NCI-H2171 treated with DMSO at 0.1 percent for 48 hours (cell line): ENCODE measurements at places on chromosomes 5 and 9.

DNA sequence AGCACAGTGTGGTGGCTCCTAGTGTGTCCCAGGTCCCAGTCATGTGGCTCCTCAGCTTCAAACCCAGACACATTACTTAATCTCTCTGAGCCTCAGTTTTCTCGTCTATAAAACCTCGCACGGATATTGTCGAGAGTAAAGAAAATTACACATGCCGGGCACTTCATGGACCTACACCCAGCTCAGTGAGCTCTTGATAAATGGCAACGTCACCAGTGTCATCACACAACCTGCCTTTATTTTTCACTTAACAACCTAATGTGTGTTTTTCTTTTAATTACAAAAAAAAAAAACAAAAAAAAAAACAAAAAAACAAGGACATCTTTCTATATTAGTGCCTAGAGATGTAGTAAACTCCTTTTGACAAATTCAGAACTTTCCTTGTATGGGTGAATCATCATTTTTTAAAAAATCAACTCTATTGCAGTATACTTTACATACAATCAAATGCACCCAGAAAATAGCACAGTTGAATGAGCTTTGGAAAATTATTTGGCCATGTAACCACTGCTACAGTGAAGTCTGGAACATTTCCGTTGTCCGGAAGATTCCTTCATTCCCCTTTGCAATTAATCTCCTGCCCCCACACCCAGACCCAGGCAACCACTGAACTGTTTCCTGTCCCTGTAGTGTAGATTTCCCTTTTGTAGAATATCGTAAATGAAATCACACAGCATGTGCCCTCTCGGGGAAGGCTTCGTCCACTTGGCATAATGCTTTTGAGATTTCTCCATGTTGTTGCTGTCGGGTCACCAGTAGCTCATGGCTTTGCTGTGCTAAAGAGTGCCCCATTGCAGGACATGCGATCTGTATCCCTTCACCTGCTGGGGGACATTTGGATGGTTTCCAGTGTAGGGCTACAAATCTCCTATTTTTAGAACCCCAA lies 100.4 kb upstream of the LARP1 start:
- no peak for DNase-seq

DNA sequence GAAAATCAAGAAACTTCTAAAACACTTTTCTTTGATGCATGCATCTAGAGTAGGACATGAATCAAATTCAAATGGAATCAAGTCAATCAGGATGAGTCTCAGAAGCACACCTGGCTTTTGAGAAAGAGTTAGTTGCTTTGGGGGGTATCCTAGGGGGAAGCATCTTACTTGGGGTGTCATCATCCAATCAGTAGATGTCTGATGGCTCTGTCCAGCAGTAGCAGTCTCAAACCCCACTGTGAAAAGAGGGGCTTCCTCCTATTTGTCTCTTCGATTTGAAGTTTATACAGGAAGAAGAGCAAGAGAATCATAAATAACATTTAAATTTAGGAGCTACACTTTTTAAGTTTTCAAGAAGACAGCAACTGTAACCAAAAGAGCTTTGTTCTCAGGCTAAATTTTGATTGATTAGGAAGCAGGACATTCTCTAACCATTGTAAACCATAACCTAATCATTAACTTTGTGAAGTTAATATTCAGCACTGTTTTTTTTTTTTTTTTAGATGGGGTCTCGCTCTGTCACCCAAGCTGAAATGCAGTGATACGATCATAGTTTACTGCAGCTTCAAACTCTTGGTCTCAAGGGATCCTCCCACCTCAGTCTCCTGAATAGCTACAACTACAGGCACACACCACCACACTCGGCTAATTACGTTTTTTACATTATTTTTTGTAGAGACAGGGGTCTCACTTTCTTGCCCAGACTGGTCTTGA lies 614.7 kb downstream of the CSNK1G3 start:
- DNase-seq: peak; percentile 45

- DNase-seq: peak; percentile 4
Observed at GRCh38 chr9:81848472-81848871, 79.8 kb upstream of the SPATA31D4 start.

- DNase-seq: no peak
Observed at GRCh38 chr9:123735376-123735775, 194.6 kb downstream of the DENND1A start.

DNA sequence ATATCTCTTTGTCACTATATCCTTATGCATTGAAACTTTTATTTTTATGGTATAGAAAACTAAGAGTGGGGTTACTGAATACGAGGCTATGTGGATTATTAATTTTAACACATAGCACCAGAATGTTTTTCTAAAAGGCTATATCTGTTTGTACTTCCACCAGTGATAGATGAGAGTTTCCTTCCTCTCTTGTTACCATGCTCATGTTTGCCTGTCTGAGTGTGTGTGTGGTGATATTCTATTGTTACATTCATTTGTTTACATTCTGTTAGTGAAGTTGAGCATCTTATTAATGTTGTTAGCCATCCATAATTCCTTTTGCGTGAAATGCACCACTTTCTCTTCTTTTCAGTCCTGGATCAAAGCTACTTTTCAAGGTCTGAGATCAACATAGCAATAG lies 54.1 kb upstream of the ALDH1A1 start:
- no peak for DNase-seq

DNA sequence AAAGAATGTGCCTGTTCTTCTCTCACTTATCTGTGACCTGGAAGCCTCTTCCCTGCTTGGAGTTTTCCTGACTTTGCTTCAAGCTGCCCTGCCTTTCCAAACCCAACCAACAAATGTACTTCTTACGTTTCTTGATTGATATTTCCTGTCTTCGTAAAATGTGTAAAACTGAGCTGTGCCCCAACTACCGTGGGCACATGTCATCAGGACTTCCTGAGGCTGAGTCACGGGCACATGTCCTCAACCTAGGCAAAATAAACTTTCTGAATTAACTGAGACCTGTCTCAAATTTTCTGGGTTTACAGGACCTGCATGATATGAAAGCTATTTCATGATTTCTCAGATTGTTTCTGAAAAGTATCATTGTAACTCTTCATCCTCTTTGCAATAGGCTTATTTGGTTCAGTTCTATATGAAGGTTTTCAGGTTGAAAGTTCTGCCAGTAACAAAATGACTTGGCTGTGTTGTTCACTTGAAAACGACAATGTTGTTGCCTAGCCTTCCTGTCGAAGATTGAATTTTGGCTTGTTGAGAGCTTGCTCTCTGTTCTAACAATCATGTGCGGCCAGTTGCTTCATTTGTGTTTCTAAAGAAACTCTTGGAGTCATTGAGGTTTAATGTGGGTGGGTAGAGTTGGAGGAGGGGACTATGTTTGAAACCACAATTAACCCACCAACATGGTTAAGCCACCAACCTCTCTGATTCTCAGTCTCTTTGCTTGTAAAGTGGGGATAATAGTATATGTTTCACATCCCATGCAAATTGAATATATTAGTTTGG lies 145.6 kb downstream of the FBXL7 start:
- DNase-seq: no peak

GRCh38 chr5:53922508-53923498 lies 362.4 kb downstream of the NDUFS4 start:
- DNase-seq: peak; percentile 92

DNA sequence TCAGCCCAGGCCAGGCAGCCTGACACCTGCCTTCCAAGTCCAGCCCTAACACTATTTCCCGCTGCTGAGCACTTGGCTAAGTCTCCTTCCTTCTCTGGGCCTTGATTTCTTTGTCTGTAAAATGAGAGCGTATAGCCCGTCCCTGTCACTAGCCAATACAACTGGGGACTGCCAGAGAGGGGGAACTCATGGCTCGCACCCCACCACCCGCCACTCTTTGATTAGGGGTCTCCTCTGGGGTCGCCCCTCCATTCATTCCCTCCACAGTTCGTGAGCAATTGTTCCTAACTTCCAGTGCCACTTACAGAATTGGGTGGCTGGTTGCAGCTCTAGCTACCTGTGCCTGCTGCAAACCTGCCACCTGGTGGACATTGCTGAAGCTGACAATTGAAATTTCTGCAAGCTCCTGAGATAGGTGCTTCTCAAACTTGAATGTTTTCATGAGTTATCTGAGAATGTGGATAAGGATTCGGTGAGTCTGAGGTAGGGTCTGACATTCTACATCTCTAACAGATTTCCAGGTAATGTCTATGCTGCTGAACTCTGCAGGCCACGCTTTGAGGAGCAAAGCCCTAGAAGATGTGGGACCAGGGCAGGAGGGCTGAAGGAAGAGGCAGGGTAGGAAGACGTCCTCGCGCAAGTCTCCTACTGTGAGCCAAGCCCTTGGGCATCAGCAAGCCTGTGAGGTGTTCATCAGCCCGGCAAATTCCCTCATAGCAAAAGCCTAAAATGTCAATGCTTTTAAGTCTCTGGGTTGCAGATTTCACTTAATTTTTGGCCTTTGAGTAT lies 13.3 kb upstream of the RECK start:
- DNase-seq: peak; percentile 42

DNA sequence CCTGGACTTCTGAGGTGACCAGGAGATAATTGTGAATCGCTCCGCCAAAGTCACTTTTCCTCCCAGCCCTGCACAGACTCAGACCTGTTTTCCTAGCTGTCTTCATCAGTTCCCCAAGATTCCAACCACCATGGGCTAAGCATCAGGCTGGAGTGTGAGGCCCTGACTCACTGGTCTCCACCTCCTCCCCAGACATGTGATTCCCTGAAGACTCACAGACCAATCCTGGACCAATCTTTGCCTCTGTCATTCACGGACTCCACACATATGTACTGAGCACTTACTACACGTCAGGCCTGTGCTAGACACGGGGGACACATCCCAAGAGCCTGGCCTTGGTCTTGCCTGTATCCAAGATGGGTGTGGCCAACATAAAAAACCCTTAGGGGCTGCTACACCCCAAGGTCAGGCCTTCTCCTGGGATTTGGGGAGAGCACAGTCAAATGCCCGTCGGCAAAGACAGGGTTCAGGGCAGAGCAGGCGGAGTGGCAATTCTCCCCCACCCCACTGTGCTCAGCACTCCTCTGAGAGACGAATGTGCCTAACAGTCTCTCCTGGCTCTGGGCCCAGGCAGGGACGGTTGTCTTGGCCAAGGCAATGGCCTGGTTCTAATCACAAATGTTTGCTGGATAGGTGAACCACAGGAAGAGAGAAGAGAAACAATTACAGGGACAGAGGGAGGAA lies 11.9 kb downstream of the EEIG1 start:
- DNase-seq: no peak

- no peak for DNase-seq
Observed at GRCh38 chr5:64615895-64616294, 74.4 kb upstream of the SHISAL2B start.

DNA sequence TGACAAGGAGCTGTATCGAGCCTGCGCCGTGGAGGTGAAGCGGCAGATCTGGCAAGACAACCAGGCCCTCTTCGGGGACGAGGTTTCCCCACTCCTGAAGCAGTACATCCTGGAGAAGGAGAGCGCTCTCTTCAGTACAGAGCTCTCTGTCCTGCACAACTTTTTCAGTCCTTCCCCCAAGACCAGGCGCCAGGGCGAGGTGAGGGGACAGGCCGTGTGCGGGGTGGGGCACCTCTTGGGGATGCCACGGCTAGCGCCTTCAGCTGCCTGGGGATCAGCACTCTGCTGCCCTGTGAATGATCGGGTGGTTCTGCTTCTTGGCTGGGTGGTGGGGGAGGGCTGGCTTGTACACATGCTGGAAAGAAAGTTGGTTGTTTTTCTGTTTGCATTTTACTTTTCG lies 1.7 kb downstream of the NELFB start:
- DNase-seq: no peak

DNA sequence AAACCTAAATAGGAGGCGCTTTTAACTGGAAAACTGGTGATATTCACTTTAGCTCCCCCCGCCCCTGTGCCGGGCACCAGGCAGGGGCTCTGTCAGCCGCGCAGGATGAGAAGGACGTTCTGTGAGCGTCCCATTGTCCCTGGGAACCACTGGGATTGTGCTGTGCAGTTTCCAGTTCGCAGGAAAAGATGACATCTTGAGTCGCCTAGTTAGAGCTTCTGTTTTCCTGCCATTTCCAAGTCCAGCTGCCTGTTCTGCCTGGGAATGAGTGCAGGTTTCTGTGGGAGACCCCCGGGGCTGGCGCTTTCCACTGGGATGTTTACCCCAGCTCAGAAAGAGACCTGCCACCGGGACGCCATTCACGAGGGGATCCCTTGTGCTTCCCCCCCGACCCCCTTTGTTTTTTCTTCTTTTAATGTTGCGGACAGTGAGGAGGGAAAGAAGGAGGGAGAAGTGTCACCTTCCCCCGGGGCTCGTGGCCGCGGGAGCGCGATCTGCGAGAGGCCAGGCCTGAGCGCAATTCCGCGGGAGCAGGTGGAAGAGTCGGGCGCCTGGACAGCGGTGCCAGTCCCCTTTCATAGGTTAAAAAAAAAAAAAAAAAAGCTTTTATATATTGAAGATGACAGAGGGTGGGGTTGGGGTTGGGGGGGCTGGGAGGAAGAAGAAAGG lies 121.5 kb downstream of the RMI1 start:
- no peak for DNase-seq

DNA sequence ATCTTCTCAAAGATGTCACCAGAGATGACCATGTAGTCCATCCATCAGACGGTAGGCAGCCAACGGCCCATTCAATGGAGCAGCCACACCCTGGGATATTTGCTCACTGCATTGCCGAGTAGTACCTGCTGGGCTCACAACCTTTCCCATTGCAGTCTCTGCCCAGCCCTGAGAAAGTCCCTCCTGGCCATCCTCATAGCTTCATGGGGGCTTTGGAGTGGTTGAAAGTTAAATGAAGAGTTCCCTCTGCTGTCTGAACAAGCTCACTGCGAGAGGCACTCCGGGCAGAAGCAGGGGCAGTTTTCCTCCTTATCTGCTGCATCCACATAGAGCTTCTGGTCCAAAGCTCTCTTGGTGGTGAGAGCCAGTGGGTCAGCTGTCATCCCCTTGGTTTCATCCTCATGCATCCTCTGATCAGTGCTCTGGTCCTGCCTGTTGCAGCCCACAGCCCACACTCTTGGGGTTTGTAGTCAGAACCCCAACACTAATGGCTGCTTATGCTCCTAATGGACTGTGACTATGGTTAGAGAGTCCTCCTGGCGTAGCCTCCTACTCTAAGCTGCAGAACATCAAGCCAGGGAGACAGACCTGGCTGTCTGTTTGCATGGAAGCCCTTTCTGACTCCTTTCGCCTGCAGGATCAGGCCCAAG lies 23.3 kb downstream of the TNFSF8 start:
- peak; percentile 58 for DNase-seq

DNA sequence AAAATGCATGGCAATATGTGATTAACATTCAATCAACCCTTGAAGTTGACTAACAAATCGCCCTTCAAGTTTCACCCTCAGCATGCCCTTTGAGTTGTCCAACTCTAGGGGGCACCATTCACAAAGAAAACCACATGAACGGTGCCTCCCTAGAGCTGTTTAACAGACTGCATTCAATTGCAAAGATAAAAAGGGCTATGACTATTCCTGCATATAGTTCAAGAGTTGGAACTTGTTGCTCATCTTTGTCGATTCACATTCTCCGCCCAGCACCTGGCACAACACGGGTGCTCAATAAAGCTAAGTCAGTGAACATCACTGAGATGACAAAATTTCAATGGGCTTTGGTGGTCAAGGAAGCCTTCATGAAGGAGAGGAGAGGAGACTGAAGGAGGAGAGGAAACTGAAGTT lies 69.6 kb upstream of the SLC30A5 start:
- DNase-seq: no peak

DNA sequence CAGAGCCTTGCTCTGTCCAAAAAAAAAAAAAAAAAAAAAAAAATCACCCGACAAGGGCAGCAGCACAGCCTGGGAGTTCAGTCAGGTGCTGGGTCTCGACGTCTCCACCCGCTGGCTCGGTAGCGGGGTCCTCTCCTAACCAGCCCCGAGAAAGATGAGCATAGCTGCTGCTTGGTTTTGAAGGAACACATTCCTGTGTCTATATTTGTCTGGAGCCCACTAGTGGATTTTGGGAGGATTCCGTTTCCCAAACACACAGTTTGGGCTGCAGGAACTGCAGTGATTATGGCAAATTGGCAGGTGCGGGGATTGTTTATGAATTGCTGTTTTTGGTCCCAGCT lies 1.2 kb downstream of the OTULINL start:
- DNase-seq: peak; percentile 47

- no peak for DNase-seq
Observed at GRCh38 chr9:80881940-80882339, 807.4 kb downstream of the TLE1 start.
